ENCODE measurements at places on chromosomes 2 and 18. TPM values are rescaled to one million over a fixed set of nuclear protein-coding genes. Genes with fewer than 3 reads are reported as not detected.

The CRYGD gene
- total RNA-seq: not detected

The NFU1 gene
- 27.9 TPM for total RNA-seq

The ACMSD gene
- total RNA-seq: 1.7 TPM

The SLC9A4 gene
- total RNA-seq: 2.7 TPM

The ANKRD62 gene
- not detected for total RNA-seq

Measured in tracheal epithelial cell (primary cell).